ENCODE measurements at places on chromosomes 12 and 14.

- no peak for DNase-seq
Observed at GRCh38 chr12:25382311-25383106, 131.8 kb upstream of the KRAS start.

GRCh38 chr14:105917933-105918436 lies 391.6 kb downstream of the TMEM121 start:
- DNase-seq: no peak

GRCh38 chr14:58200480-58200841 lies 512 bp downstream of the ACTR10 start:
- DNase-seq: no peak

DNA sequence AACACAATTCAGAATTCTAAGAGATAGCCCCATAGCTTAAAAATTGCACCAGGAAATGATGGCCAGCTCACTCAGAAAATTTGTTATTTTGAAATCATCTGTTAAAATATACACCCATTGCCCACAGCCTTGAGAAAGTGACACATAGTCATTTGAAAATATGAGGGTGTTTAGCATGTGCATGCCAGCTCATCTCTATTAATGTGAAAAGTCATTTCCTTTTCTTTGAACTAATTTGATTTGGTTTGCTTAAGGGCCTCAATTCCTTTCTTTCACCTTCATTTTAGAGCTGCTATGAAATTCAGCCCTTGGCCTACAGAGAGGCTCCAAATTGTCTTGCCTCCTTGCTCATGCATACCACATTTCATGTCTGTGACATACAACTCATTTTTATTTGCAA lies 241.4 kb downstream of the PHLDA1 start:
- no peak for DNase-seq

DNA sequence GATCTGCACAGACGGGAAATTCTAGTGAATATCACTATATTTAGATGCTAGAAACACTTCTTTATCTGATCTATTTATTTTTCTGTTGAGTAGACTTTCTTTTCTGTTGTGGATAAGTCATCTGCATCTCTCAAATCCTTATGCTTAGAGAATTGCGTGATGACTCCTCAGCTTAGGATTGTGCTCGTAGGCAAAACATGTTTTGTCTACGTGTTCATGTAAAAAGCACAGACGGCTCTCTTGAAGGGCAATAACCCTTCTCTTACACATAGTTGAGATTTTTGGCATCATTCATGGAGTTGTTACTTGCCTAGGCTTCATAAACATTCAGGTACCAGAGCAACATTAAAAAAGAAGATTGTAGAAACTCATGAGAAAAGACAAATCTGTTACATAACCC lies 18.6 kb downstream of the PPFIBP1 start:
- DNase-seq: no peak

DNA sequence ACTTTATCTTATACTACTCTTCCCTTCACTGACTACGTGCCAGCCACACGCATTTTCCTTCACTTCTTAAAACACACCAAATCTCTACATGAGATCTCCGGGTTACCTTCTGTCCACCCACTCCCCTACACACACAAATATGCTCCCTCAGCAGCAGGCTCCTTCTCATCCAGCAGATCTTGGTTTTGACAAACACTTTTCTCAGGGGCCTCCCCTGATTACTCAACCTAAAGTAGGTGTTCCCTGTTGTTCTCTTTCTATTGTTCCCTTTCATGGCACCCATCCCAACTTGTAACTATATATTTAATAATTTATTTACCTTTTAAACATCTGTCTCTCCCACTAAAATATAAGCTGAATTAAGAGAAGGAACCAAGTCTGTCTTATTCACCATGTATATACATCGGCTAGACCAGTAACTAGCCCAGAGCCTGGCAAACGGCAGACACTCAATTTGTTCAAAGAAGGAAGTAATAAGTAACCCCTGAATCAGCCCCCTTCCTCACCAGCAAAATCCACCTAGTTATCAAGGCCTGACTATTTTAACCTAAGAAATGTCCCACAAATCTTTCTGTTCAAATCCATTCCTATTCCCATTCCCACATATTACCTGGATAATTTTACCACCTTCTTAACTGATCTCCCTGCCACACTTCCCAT lies 2.7 kb downstream of the C2CD5 start:
- DNase-seq: no peak

DNA sequence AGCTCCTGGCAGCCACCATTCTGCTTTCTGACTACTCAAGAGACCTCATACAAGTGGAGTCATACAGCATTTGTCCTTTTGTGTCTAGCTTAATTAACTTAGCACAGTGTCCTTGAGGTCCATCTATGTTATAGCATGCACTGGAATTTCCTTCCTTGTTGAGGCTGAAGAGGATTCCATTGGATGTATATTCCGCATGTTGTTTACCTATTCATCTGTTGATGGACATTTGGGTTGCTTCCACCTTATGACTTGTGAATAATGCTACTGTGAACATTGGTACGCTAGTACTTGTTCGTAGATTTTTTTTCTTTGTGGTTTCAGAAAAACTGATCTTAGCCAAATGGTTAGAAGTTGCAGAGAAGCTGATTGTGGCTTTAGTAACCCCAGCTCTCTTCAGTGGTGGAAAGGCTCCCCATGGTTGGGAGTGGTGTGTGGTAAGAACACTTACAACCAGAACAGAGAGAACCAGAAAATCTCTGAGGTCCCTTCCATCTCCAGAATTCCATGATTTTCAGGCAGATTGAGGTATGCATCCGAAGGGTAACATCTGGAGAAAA lies 118.4 kb downstream of the SAMD4A start:
- no peak for DNase-seq

GRCh38 chr12:101592448-101592847 lies 2.3 kb upstream of the MYBPC1 start:
- DNase-seq: no peak

DNA sequence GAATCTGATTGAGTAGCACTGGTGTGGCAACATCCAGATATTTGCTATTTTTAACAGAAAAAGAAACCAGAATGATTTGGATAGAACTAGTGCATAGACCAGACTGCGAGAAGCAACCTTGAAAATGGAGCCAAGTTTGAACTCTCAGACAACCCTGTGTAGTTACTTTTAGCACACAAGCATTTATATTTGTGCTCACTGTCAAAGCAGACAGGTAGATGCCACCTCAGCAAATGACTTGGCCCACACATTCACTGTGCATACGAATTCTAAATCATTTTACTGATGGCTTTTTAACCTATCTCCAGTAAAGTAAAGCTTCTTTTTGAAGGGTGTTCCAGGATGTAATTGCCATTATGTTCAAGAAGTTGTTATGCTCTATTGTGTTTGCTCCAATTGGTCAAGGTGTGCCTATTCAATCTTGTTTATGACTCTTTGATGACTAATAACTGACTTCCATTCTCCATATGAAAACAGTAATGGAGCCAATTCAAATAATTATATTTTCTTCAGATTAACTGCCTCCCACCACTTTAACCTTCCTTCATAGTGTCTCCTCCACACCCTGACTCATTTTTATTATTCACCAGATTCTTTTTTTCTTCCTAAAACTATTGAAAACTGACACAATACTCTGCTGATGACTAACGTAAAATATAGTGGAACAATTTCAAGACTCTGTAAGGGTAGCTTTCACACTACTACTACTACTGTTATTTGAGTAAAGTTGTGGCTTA lies 138.5 kb downstream of the CCER1 start:
- no peak for DNase-seq

- DNase-seq: no peak
Observed at GRCh38 chr12:109760031-109760929, 46.7 kb downstream of the FAM222A start.

DNA sequence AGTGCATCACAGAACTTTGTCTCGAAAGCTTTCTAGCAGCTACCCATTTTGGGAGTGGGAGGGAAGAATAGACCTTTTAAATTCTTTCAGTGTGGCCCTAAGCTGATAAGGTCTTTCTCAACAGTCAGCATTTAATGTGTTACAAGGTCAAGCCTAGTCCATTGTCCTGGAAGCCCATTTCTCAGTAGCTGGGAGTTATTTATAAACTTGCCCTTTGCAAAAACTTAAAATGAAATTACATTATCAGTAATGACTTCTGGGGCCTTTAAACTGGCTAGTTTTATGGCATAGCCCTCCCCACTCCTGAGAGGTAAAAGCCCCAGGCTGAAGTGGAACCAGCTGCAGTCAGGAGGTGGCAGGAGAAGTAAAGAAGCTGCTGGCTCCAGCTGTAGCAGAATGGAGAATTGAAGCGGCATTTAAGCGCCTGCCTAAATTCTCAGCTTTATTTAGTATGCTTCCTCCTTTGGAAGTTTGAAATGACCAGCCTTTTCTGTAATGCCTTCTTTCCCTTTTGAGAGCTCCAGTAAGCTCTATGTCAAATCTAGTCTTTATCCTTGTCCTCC lies 12.4 kb downstream of the COPZ1 start:
- peak; percentile 45 for DNase-seq

- no peak for DNase-seq
Observed at GRCh38 chr14:59280961-59281360, 92.5 kb downstream of the DAAM1 start.

- DNase-seq: no peak
Observed at GRCh38 chr14:51616256-51616655, 35.5 kb upstream of the FRMD6 start.

DNA sequence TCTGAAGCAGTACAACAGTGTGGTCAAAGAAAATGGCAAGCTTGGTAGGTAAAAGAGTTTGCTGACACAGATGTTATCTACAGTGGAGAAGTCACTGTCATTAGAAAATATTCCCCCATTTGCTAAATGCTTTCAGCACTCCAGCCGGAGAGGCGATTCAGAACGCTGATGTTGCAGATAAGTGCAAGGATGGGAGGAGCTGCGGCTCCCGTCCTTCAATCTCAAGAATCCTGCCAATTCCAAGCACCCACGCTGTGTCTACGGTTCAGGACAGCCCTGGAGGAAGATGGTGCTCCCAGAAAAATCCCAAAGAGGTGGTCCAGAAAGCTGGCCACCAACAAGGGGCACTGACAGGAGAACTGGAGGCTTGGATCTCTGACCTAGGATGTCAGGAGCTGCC lies 79.1 kb downstream of the ZFP36L1 start:
- no peak for DNase-seq
